A549 treated with dexamethasone at 1 μM for 4 hours (cell line): ENCODE measurements at places on chromosomes 12 and 14. TPM values are rescaled to one million over a fixed set of nuclear protein-coding genes. Genes with fewer than 3 reads are reported as not detected.

Gene CLECL1
- total RNA-seq, result not detected in 5 replicates

Gene BRAP
- 11.2 to 15.6 TPM (median 13.7 TPM) in 5 replicates for total RNA-seq

Gene CIDEB
- 0.12 to 0.32 TPM (median 0.14 TPM) in 4 of 5 replicates, not detected in the other for total RNA-seq

Gene CCDC196
- not detected in 5 replicates for total RNA-seq

Gene CRIP1
- total RNA-seq, result 1,663 to 1,896 TPM (median 1,802 TPM) in 5 replicates

Gene NANOG
- 0.05 to 0.08 TPM (median 0.06 TPM) in 4 of 5 replicates, not detected in the other for total RNA-seq

Gene LIN7A
- total RNA-seq, result 0.17 to 0.28 TPM (median 0.20 TPM) in 5 replicates

Gene SOS2
- 9.6 to 14.5 TPM (median 12.9 TPM) in 5 replicates for total RNA-seq

Gene SLC5A8
- not detected in 5 replicates for total RNA-seq

Gene TBX5
- not detected in 5 replicates for total RNA-seq

Gene AKAP3
- 0.02 to 0.30 TPM (median 0.11 TPM) in 5 replicates for total RNA-seq

Gene PRR4
- total RNA-seq, result 1.1 to 3.9 TPM (median 3.0 TPM) in 5 replicates

Gene TBX3
- 36.1 to 61.5 TPM (median 55.5 TPM) in 5 replicates for total RNA-seq
